ENCODE measurements at places on chromosomes 2 and 18.

DNA sequence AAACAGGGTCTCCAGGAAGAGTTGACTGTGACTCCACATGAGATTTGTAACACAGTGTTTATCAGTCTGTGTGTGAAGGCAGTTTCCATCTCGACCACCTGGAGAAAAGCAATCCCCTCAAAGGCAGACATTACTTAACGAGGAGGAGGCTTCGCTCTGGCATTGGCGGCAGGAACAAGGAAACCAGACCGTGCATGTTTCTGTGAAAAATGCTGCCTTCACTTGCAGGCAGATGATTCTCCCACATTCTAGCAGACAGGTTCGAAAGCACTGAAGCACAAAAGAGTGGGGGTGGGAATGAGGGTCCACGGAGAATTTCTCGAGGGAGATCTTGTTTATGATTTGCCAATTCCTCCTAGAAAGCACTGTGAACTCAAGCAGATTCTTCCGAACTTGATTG, 414.0 kb downstream of the SLC4A3 start:
- DNase-seq: no peak

DNA sequence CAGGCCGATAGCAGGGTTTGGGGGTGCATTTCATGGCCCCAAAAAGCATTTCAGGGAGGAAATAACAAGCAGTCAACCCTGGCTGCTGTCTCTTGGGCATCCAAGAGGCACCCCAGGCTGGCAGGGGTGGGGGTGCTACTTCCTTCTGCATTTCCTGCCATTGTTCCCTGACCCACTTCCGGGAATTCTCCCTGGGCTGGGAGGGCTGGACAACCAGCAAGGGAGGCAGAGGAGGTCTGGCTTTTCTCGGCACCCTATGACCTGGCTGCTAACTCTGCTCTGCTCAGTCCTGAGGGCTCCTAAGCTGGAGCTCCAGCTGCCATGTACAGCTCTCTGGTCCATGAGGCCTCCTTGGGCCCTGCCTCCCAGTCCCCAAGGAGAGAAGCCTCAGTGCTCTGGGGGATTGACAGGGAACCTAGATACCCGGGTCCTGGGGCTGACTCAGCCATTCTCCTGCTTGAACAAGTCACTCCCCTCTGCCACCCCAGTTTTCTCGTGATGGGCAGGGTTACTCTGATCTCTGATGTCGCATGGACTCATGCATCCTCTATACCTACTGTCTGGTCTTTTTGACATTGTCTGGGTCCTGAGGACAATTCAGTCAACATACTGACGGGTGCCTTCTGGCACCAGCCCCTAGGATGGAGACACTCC, 47.2 kb downstream of the DYSF start:
- no peak for DNase-seq

DNA sequence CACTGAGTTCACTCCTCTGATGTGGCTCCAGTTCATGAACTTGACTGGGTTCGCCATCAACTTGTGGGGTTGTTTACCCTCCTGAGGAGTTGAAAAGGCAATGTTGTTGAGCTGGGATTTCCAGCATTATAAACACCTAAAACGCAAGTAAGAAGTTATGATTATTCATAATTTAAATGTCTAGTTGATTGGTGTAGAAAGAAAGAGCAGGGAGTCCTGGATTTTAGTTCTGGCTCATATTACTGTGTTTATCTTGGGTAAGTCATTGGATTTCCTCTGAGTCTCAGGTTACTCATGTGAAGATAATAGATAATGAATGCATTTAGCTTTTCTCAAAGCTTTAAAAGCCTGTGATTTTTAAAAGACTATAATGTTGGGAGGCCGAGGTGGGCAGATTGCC, 438.0 kb upstream of the CDH20 start:
- no peak for DNase-seq

GRCh38 chr18:74702950-74703349, 105.3 kb downstream of the ZNF407 start:
- DNase-seq: no peak

DNA sequence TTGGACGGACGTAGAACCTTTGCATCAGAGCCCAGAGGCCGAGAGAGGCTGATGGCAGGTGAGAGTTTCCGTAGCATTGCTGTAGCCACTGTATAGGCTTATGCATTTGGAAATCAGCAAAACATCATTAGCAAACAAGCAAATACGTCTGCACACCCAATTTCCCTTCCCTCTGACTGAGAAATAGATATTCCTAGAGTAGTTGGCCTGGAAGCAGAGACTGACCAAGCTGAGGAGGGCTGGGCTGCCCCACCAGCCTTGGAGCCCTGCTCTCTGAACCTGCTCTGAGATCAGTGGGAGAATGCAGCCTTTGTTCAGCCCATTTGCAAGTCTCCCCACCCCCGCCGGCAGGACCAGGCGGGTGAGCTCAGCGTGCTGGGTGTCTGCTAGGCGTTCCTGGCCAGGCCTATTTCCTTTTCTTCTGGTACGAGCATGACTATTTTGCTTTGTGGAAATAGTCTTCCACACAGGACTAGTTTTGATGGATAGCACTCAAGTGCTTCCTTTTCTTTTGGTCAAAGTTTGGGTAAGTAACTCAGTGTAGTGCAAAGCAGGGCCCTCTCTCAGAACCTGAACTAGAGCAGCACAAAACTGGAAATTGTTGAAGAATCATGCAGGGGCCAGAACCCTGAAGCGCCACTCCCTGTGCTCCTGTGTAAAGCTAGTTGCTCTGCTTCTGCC, 21.9 kb upstream of the RNF149 start:
- no peak for DNase-seq

DNA sequence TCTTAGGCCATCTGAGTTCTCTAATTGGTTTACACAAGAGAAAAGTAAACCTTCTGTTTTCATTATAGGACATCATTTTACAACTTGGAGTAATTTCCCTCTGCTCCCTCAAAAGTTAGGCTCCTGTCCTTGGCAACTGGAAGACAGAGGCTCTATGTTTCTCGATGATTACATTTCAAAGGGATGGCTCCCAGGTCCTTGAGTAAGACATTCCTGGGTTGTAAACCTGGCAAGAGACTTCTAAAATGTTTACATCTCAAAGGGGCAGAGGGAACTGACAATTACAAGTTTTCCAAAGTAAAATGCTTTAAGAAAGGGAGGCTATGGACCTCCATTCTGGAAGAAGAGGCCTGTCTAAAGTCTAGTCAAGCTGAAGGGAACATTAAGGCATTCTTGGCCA, 268.3 kb upstream of the REG3G start:
- no peak for DNase-seq

DNA sequence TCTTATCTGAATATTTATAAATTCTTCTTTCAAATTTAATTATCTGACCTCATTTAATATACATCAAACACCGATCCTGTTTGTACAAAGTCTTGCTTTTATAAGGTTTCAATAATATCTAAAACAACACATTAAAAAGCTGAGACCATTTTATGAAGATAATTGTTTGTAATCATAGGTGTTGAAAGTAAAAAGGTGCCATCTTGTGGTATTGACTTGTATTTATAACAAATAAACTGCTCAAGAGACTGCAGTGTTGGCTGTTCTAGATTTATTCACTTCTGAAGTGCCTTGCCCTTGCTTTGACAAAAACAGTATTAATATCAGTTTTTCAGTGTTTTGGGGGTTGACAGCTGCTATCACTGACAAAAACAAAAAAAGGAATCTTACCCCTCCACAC, 286.8 kb upstream of the HNMT start:
- DNase-seq: no peak

GRCh38 chr18:79428287-79428686, 32.6 kb downstream of the NFATC1 start:
- DNase-seq: no peak

DNA sequence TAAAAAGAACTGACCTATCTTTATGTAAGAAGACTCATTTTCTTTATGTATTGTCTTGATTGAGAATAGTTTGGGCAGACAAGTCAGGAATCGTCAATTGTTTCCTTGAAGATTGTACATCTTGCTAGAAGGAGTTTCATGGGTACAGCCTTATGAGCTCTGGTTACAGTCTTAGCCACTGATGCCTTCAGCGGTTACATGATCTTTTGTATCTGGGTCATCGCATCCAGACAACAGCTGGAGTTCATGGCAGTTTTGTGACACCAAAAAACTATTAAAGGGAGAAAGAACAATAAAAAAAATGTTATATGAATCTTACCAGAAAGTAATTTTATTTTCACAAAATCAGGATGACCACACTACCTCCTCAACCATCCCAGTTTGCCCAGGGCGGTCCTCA, 520.5 kb upstream of the CDH7 start:
- no peak for DNase-seq

GRCh38 chr2:219820767-219821166, 193.3 kb downstream of the SLC4A3 start:
- DNase-seq: no peak

DNA sequence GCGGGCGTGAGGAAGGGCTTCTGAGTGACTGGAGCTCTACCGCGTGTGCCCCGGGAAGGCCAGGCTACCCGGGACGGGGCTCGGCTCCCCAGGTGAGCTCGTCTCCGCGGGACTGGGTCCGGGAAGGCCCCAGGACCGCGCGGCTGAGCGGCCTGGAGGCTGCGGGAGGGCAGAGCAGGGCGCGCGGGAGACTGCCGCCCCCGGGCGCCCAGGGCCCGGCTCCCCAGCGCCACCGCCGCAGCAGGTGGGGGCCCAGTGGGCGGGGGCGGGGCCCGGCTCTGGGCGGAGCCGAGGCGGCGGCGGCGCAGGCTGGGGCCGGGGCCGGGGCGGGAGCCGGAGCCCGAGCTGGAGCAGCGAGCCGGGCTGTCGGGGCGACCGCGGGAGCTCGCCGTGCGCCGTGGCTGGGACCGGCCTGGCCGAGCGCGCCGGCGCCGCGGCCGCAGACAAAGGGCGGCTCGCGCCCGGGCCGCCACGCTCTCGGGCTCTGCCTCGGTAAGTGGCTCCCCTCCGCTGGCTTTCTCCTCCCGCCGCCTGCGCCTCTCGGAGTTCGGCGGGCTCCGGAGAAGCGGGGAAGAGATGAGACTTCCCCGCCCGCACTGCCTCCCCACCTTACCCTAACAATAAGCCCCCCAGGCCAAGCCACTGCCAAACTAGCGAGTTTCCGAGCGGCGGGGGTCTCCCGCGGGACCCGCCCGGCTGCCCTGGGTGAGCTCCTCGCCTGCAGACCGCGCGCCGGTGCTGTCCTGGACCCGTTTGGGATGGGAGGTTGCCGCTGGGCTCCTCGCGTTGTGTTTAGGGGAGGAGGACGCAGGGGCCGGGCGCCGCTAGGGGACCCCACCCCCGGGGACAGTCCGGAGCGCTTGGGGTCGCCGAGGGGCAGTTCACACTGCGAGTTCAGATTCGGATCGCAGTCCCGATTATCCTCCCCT, at the start of gene MAPK4:
MAPK4 (plus strand) TSS at position 336 of the 929 bp plus-strand sequence. CDS start 103,872 bp downstream, outside the sequence.
- peak; percentile 76 for DNase-seq

- DNase-seq: no peak
Observed at GRCh38 chr2:190532581-190532980, 1.9 kb downstream of the NEMP2 start.

DNA sequence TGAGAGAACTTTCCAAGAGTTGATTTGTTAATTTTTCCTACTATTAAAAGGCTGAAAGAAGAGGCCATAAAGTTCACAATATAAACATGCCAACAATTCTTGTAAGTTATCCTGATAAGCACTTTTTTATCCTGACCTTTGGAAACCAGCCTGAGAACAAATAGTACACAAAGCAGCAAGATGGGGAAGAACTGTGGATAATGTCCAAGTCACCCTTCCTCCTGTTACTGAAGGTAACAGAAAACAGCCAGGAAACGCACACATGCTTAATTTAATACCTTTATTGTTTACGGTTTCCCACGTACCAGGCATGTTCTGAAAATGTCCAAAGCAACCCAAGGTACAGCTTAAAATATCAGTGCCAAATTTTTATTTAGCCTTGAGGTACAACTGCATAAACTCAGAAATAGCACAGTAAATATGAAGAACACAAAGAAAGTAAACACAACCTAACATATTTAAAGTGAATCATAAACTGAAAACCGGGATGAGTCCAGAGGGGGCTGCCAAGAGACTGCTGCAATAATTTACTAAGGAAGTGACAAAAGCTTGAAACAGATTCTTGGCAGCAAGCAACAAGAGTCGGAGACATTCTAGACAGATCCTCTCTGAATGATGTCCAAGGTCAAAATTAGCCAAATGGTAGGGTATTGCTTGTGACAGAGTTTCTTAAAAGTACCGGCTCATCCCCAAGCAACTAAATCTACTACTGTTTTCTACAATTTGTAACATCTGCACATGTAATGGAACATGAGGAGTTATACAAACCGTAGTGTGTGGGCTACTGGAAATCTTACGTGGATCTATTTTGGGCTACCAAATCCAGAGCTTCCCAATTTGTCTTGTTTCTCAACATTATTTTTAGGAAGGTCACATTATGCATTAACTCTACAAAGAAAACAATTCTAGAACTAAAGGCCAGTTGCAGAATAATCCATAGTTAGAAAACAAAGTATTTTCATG, 93.2 kb downstream of the CABYR start:
- DNase-seq: peak; percentile 40

DNA sequence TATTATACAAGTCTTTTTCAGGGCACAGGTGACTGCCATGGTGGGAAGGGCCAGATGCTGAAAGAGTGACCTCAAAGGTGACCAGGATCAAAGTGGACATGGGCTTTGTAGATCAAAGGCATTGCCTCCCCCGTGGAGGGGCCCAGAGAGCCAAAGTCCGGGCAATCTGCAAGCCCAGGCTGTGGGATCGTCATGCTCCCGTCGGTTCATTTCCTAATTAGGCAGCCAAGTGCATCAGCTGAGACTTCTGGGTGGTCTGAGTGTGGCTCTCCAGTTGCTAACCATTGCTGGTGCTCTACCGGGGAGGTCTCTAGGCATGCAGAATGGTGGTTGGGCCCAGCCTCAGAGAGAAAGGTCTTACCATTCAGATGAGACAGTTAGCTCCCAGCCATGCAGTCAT, 61.6 kb downstream of the TRIB2 start:
- no peak for DNase-seq

DNA sequence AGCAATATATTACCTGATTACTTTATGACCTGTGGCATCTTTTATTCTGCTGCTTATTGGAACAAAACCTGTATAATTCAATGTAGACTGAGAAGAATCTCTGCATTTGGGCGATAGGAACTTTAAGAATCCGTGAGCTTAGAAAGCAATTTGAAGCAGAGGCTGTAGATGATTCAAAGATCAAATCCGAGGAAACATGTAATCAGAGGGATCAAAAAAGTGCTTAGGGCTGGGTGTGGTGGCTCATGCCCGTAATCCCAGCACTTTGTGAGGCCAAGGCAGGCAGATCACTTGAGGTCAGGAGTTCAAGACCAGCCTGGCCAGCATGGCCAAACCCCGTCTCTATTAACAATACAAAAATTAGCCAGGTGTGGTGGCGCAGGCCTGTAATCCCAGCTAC, 198.4 kb downstream of the MTX2 start:
- DNase-seq: no peak

DNA sequence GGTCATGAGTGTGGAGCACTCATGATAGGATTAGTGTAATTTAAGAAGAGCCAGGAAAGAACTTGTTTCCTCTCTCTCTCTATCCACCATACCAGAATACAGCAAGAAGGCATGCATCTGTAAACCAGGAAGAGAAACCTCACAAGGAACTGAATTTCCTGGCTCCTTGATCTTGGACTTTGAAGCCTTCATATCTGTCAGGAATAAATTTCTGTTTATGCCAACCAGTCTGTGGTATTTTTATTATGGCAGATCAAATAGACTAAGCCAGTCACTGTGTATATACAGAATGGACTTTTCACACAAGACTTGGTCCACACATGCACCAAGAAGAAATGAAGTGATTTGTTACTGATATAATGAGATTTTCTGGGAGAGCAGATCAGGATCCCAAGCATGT, 930.1 kb upstream of the TMEFF2 start:
- no peak for DNase-seq

GRCh38 chr18:12391487-12392165, 14.6 kb upstream of the AFG3L2 start:
- DNase-seq: peak; percentile 84
